Fibroblast of villous mesenchyme (primary cell): ENCODE measurements at places on chromosomes 5 and 9. TPM values are rescaled to one million over a fixed set of nuclear protein-coding genes. Genes with fewer than 3 reads are reported as not detected.

The TSSK1B gene
- 0.43 and 0.64 TPM in 2 replicates for total RNA-seq

The MYOT gene
- total RNA-seq, result not detected in 2 replicates

The TNC gene
- total RNA-seq, result 371 and 386 TPM in 2 replicates

The CCL27 gene
- total RNA-seq, result not detected in 2 replicates

The FIBCD1 gene
- 4.3 and 19.3 TPM in 2 replicates for total RNA-seq

The IFNA21 gene
- not detected in 2 replicates for total RNA-seq

The TAF11L5 gene
- total RNA-seq, result not detected in 2 replicates

The FRMD3 gene
- total RNA-seq, result 0.64 and 0.86 TPM in 2 replicates

The ASS1 gene
- 88.3 and 230 TPM in 2 replicates for total RNA-seq

The RASGRF2 gene
- 3.9 and 9.0 TPM in 2 replicates for total RNA-seq

The CEL gene
- under 0.01 TPM in 2 replicates for total RNA-seq

The FGFR4 gene
- total RNA-seq, result 0.64 and 1.3 TPM in 2 replicates

The ZFP2 gene
- under 0.01 and 0.86 TPM in 2 replicates for total RNA-seq

The FOXD1 gene
- total RNA-seq, result 2.2 and 6.1 TPM in 2 replicates

The NR5A1 gene
- total RNA-seq, result not detected in 2 replicates

The SLC36A3 gene
- total RNA-seq, result not detected in 2 replicates

The C5orf34 gene
- total RNA-seq, result 3.9 and 7.8 TPM in 2 replicates

The NTNG2 gene
- 0.86 and 1.9 TPM in 2 replicates for total RNA-seq

The RIGI gene
- total RNA-seq, result 8.7 and 22.0 TPM in 2 replicates

The GM2A gene
- 18.7 and 28.1 TPM in 2 replicates for total RNA-seq

The ATP10B gene
- not detected in 2 replicates for total RNA-seq

The PDGFRB gene
- total RNA-seq, result 341 TPM in 2 replicates

The CDH12 gene
- not detected in 2 replicates for total RNA-seq

The SNCAIP gene
- total RNA-seq, result 19.0 and 32.5 TPM in 2 replicates

The HARS2 gene
- 29.6 and 32.0 TPM in 2 replicates for total RNA-seq

The CDC20B gene
- not detected in 2 replicates for total RNA-seq

The DTWD2 gene
- 10.6 and 10.8 TPM in 2 replicates for total RNA-seq

The ALDOB gene
- not detected in 2 replicates for total RNA-seq

The MZB1 gene
- total RNA-seq, result under 0.01 and 0.43 TPM in 2 replicates

The ADCY2 gene
- under 0.01 and 0.32 TPM in 2 replicates for total RNA-seq

The RNF224 gene
- not detected in 2 replicates for total RNA-seq

The BRINP1 gene
- under 0.01 TPM in 2 replicates for total RNA-seq

The PTPRD gene
- total RNA-seq, result 7.1 and 26.3 TPM in 2 replicates

The FBXL7 gene
- 10.6 and 11.2 TPM in 2 replicates for total RNA-seq
